ENCODE measurements at places on chromosomes 5 and 9. TPM values are rescaled to one million over a fixed set of nuclear protein-coding genes. Genes with fewer than 3 reads are reported as not detected.

DNA sequence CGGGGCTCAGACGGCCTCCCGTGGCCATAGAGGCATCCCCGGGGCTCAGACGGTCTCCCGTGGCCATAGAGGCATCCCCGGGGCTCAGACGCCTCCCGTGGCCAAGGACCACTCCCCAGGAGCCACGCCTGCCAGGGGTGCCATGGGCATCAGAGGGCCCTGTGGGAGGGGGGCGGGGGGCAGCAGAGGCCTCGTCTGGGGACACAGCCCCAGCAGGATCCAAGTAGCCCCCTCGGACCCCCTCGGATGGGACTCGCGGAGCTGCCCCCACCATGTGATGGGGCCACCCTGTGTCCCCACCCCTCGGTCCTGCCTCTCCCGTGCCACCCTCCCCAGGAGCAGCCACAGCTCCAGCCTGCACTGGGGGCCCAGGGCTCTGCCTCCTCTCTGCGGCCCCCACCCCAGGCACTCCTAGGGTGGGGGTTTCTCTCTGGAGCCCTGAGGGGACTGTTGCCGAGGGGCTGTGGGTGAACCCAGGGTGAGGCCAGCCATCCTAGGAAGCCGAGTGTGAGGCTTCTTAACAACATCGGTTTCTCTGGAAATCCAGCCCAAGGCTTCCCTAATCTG, 2.5 kb downstream of the ENTPD8 start:
- DNase-seq: no peak
- H3K4me3 ChIP-seq: no peak overlapping the region
- H3K36me3 ChIP-seq: no peaks in the 10 kb centered on the region
- no peaks in the 10 kb centered on the region for H3K27me3 ChIP-seq

GRCh38 chr9:7300484-7300883, 499.1 kb downstream of the DMAC1 start:
- no peaks in the 10 kb centered on the region for H3K36me3 ChIP-seq
- H3K27me3 ChIP-seq: no peaks in the 10 kb centered on the region
- H3K27ac ChIP-seq: no peak overlapping the region
- no peaks in the 10 kb centered on the region for H3K4me1 ChIP-seq
- DNase-seq: no peak
- no peak overlapping the region for H3K4me3 ChIP-seq

DNA sequence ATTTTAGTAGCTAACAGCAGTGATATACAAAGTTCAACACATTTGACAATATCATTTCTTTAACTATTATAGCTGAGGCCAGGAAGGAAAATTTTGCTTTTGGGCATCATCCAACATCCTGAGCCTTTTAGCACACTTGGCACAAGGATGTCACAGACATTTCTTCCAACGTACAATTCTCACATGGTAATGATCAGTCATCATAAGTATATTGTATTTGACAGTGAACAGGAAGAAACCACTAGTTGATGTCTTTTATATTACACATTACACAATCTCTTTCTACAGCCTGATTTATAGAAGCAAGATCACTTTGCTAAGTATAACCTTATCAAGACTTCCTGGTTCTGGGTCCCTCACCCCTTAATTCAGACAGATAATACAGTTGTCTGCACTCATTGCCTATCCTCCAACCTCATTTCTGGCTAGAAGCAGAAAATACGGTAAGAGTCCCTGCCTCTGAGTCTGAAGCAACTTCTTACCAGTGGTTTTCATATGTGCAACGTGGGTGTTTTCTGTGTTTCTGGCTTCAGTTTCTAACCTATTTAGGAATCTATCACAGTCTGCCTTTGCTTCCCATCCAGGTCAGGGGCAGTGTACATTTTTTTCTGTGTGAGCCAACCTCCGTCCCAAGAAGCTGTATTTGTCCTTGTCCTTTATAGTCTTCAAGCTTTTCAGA, 167.8 kb downstream of the PAM start:
- H3K4me3 ChIP-seq: no peak overlapping the region
- H3K36me3 ChIP-seq: peaks cover 5% of the 10 kb centered on the region
- peaks cover 3% of the 10 kb centered on the region for H3K4me1 ChIP-seq
- H3K27me3 ChIP-seq: no peaks in the 10 kb centered on the region
- no peak overlapping the region for H3K27ac ChIP-seq
- DNase-seq: peak; percentile 63

DNA sequence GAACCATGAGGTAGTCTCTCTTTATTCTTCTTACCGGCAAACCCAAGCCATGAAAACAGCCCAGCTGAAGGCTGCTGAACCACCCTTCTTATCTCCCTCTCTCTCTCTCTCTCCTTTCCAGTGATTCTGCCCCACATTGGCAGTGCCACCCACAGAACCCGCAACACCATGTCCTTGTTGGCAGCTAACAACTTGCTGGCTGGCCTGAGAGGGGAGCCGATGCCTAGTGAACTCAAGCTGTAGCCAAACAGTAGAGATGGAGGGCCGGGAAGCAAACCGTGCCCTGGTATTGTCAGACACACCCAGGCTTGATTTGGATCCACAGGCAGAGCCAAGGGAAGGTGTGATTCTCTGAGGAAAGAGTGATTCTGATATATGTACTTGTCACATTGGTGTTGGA, 14.0 kb downstream of the GRHPR start:
- H3K4me3 ChIP-seq: no peak overlapping the region
- H3K4me1 ChIP-seq: no peaks in the 10 kb centered on the region
- no peak for DNase-seq
- peaks cover 35% of the 10 kb centered on the region for H3K36me3 ChIP-seq

GRCh38 chr9:76588316-76588715, 129.3 kb downstream of the GCNT1 start:
- no peak overlapping the region for H3K4me3 ChIP-seq
- H3K4me1 ChIP-seq: no peaks in the 10 kb centered on the region
- H3K27ac ChIP-seq: no peak overlapping the region
- H3K36me3 ChIP-seq: no peaks in the 10 kb centered on the region
- no peak for DNase-seq
- peaks cover 6% of the 10 kb centered on the region for H3K27me3 ChIP-seq

CAMK4 gene
- 8.2 TPM for total RNA-seq

All from endothelial cell of umbilical vein (primary cell).